ENCODE measurements at places on chromosomes 6 and 20.
A peak's percentile ranks its signal among the peaks of the same experiment; 100 is the strongest.

DNA sequence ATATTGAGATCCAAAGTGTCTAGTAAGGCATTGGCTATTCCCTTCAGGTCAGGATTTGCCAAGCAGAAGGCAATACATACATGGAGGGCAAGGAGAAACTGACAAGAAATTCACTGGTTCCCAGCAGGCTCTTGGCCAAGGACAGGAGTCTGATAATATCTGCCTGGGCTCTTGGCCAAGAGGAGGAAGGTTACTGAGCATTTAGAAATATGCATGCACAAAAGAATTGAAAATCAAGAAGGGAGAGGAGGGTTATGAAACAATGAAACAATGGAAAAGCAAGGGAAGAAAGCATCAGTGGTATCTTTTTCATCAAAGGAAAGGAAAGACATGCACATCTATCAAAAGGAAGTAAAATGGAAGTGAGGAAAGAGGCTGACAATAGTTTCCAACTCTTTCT lies 42.4 kb downstream of the ARHGAP18 start:
- no peak for DNase-seq

- DNase-seq, result no peak
Measured at GRCh38 chr20:51388756-51389542, 153.6 kb downstream of the NFATC2 start.

DNA sequence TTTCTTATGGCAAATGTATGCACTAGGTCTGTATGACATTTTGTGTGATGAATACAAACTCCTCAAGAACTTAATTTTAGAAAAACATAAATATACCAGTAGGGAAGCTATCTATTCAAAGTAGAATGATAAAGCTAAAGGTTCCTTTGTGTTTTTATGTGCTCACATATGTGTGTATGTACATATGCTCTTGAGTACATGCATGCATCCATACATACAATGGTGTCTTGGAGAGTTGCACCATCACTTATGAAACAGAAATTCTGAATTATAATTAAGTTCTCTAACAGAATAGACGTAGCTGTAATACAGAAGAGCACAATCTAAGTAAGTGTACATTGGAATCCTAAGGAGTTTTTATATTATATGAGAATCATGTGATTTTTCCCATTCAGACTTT lies 2.3 kb downstream of the NKAIN2 start:
- no peak for DNase-seq

DNA sequence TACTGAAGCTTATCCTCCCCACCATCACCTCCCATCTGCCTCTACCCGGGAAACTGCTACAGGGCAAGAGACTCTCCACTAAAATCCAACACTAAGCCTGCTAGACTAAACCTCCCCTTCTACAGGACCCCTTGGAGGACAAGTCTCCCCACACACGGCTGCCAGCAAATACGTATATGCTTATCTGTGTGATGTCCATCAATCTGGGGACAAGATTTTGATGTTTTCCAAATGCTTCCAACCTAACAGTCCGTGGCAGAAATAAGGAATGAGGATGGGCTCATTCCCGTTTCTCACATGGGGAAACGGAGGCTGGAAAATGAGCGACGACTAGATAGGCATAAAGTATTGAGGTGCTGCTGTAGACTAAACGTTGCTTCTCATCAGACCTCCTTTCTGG lies 1.8 kb downstream of the KCNK5 start:
- no peak for DNase-seq

DNA sequence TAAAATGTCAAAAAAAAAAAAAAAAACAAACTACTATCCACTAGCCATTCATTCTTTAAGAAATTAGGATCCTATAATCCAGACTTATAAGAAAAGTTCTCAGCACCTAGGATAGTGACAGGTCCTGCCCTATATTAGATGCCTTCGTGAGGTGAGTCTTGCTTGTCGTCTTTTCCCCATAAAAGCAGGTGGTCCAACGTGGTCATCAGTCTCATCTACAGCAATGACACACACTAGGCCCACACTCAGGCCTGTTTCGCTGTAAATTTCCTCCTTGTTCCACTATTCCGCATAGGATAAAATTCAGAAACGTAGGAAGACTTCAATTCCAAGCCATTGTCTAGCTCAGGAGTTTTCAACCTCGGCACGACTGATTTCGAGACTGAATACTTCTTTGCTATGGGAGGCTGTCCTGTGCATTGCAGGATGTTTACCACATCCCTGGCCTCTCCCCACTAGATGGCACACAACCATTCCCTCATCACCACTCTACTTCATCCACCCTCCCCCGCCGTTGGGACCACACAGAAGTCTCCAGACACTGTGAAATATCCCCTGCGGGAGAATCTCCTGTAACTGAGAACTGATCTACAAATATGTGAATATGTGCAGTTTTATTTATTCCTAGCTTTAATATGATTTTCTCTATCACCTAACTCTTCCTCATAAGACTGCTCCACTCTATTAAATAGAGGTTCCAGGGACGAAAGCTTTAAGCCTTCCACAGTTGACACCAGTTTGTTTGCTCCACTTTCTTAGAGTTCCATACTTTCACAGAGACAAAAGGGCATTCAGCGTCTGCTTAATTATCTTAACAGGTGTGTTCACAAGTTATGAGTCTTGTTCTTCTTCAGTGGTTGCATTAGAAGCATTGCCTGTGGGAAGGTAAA lies 346.3 kb downstream of the BMP2 start:
- DNase-seq, result peak; percentile 24

- DNase-seq, result no peak
Measured at GRCh38 chr20:49724408-49725223, 10.9 kb upstream of the B4GALT5 start.

DNA sequence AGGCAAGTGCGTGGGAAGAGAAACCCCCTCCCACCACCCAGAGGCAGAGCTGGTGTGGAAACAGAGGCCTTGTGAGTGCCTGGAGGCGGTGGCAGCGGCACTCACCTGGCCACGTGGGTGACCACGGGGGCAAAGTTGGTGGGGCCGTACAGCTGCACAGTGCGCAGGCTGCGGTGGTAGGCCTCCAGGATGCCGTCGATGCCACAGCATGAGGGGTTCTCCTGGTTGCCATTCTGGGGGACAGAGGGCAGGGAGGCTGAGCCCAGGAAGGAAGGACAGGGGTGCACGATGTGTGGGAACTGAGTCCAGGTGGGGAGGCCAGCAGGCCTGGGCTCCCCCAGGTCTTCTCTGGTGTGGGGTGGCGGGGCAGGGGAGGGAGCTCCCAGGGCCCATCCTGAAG lies 47.7 kb downstream of the RAB44 start:
- DNase-seq, result no peak

- no peak for DNase-seq
Measured at GRCh38 chr20:668638-669037, 7.0 kb downstream of the SCRT2 start.

GRCh38 chr6:152697634-152698033 lies at the start of gene MYCT1:
MYCT1 (plus strand) TSS chr6:152697897; CDS start chr6:152697903, 6 bp downstream.
- no peak for DNase-seq

- DNase-seq, result no peak
Measured at GRCh38 chr6:52642368-52642767, 28.5 kb upstream of the TMEM14A start.

GRCh38 chr6:72911463-72912155 lies 289.7 kb downstream of the KCNQ5 start:
- no peak for DNase-seq

DNA sequence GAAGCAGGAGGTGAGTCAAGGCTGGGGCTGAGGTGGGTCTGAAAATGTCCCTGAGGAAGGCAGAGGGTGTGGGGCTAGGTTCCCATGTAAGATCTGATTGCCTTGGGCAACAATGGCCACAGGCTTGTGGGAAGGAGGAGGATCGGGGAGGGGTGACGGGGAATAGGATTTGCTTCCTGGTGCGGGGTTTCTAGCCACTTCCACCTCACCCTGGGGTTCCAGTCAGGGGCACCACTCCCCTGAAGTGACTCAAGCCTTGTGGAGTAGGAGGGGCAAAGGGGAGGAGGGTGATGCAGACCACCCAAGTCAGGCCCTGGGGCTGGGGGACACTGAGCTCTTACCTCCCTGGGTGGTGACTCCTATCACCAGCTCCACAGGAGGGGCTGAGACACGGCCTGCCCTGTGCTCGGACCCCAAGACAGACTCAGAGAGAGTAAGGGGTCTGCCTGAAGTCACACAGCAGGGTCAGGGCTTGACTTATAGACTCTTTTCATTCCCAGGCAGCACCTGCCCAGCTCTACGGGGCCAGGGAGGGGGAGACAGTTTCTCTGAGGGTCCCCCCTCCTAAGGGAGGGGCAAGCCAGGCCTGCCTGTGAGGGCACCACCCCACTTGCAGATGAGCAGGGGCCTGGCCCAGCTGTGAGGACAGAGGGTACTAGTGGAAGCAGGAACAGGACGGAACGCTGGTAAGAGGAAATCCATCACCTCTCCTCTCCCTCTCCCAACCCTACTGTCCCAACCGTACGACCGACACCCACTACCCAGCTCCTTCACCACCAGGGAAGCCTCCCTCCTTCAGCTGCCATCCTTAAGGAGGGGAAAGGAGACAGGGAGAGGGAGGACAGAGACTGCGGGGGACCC lies 12.4 kb upstream of the SPDEF start:
- DNase-seq, result no peak

DNA sequence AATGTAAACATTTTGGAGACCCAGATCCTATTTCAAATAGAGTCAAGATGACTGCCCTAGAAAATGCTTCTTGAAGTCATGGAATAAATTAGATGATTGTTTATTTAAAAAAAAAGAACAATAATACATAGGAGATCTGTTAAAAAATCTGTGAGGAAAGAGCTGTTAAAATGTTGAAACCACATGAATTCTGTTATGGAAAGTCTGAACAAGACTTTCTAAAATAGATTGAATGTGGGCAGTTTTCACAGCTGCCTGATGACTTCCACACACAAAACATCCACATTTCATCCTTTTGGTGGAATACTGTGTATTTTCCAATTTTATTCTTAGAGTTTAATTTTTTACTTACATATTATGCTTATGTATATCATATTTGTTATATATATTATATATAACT lies 186.1 kb downstream of the LAMA2 start:
- DNase-seq, result no peak

- DNase-seq, result no peak
Measured at GRCh38 chr20:944148-944547, 28.0 kb upstream of the ANGPT4 start.

- no peak for DNase-seq
Measured at GRCh38 chr6:17881085-17881858, 106.2 kb downstream of the KIF13A start.

- no peak for DNase-seq
Measured at GRCh38 chr6:70863343-70863742, 93.5 kb downstream of the B3GAT2 start.

DNA sequence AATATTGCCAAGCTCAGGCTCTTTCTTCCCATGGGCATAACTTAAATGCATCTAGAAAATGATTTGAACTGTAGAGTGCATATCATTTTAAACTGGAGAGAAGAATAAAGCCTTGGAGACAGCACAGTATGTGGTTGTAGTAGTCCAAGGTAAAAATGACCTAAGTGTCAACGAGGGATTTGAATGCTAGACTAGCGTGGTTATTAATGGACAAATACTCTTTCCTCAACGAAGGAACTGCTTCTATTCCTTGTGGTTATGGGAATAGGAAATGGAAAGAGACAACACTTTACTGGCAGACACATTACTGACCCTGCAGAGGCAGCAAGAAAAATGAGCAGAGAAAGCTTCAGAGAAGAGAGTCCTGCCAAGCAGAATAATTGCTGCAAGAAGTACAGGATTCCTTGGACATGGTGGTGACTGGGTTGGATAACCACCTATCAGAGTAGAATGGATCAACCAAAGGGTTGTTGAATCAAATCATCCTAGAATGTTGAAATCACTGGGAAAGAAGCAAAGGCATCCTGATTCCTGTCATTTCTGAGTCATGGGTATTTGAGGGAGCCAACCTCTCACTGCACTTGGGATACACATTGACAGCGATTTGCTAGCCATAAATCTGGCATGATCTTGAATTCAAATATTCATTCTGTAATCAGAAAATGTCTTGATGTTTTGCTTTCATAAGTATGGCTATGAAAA lies 258.1 kb upstream of the EPHA7 start:
- no peak for DNase-seq

DNA sequence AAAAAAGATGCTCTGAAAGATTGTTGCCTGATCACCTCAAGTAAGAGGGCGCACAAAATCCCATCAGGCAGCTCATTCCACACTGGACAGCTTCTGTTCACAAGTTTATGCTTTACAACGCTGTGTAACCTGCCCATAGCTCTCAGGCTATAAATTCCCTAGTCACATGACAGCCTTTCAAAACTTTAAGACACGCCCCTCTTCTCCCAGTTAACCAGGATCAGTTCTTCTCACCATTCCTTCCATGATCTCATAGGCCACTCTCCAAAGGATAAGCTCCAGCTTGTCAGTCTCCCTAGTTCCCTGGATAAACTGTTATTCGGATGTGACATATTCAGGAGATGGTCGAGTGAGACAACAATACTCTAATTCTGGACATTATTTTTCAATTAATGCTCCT lies 15.0 kb downstream of the ADNP start:
- DNase-seq, result no peak

DNA sequence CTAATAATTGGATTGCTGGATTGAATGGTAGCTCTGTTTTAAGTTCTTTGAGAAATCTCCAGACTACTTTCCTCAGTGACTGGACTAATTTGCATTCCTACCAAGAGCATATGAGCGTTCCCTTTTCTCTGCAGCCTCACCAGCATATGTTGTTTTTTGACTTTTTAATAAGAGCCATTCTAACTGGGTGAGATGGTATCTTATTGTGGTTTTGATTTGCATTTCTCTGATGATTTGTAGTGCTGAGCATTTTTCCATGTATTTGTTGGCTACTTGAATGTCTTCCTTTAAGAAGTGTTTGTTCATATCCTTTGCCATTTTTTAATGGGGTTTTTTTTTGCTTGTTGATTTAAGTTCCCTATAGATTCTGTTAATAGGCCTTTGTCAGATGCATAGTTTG lies 94.7 kb upstream of the AHI1 start:
- DNase-seq, result no peak

DNA sequence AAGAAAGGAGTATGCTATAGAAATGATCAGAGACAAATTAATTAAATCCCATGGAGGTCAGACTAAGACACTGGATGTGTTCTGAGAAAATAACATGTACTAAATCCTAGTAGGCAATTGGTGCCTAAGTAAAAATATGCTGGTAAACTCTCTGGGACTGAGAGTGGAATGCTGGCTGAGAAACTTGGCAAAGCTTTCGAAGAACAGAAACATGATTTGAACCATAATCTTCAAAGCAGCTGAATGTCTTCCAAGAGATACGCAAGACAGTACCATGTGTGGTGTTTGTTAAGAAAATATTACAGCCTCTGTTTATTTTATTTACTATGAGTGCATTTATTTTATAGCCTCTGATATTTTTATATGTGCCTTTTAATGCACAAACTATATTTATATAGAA lies 55.2 kb downstream of the EFHC1 start:
- no peak for DNase-seq

- no peak for DNase-seq
Measured at GRCh38 chr6:85464260-85464644, 14.4 kb downstream of the NT5E start.

- no peak for DNase-seq
Measured at GRCh38 chr20:2745060-2745910, 52.7 kb downstream of the EBF4 start.

Measured in NCI-H1694 (cell line).